SHP77 treated with DMSO at 0.1 percent for 48 hours (cell line): ENCODE measurements at places on chromosomes 16 and 17.

GRCh38 chr16:87653234-87653633 is 50.9 kb downstream of the JPH3 start:
- DNase-seq, result no peak

DNA sequence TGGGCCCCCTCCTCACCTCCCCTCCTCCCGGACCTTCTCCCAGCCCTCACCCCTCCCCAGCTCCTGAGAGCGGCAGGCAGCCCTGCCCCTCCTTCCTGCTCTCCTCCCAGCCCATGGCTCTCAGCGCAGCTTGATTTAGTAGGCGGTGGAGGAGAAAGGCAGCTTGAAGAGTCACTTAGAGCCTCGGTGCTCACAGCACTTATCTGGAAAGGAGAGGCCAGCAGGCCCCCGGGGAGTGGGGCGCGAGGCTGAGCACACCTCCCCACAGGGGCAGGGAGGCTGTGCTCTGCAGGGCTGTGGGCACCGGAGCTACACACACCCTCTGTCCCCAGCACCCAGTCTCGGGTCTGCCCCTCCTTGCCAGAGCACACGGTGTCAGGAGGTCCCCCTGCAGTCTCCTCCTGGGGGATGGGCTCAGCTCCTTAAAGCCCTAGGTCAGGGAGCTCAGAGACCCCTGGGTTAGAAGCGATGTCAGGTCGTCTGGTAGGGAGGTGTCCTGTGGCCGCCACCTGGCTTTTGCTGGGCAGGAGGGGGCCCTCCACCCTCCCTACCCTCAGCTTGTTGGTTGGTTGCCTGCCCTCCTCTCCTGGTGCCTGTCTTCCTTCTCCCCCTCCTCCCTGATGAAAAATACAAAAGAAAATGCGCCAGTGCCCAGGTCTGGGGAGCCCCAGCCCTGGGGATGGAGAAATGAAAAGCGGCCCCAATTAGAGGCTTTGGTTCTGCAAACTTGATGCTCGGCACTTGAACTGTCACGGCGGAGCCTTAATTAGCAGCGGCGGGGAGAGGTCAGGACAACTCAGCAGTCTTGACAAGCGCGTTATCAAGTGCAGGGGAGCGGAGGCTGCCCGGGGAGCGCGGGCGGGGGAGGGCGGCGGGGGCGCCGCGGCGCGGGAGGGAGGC is 151.1 kb upstream of the GSE1 start:
- peak; percentile 48 for DNase-seq

DNA sequence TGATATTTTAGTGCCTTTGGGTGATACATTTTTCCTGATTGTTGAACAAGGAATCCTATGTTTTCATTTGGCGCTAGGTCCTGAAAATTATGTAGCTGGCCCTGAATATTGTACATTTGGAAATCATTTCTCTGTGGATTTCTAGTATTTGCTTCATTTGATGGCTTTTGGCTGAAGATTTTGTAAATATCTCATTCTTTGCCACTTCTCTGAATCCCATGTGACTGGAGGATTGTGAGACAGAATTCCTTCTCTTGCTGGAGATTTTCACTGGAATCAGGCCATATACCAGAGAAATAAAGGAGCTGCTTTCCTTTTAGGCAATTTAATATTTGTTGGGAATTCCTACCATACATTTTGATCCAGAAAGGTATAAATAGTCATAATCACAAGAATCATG is 8.6 kb downstream of the KRT28 start:
- DNase-seq, result no peak

GRCh38 chr17:9987779-9988585 is 82.9 kb upstream of the RCVRN start:
- DNase-seq, result no peak
